ENCODE measurements at places on chromosomes 2 and 18.

DNA sequence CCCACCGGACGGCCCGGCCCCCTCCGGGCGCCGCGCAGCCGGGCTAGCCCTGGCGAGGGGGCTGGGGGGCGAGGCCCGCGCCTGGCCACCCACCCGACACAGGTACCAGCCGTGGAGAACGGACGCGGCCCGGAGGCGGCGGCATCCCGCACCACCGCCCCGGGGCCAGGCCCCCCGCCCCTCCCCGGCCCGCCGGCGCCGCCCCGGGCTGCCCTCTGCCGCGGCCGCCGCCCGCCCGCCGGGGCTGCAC lies 405 bp downstream of the SOS1 start:
- DNase-seq: no peak

DNA sequence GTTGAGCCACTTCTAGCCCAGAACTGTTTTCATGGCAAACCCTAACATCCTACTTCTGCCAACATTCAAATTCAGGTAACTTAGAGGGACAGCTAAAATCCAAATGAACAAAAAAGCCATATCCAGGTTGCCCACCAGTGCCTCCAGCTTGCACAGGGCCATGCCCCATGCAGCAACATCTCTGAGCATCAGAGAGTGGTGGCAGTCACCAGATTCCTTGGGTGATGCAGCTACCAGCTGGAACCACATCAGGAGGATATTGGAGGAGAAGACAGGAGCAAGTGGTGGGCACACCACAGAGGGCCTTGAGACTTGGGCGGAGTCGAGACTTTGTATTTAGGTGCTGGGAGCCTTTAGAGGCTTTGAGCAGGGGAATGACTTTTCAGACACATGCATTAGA lies 50.5 kb downstream of the SDC1 start:
- DNase-seq: no peak

GRCh38 chr2:123495241-123495640 lies 529.8 kb upstream of the CNTNAP5 start:
- no peak for DNase-seq

DNA sequence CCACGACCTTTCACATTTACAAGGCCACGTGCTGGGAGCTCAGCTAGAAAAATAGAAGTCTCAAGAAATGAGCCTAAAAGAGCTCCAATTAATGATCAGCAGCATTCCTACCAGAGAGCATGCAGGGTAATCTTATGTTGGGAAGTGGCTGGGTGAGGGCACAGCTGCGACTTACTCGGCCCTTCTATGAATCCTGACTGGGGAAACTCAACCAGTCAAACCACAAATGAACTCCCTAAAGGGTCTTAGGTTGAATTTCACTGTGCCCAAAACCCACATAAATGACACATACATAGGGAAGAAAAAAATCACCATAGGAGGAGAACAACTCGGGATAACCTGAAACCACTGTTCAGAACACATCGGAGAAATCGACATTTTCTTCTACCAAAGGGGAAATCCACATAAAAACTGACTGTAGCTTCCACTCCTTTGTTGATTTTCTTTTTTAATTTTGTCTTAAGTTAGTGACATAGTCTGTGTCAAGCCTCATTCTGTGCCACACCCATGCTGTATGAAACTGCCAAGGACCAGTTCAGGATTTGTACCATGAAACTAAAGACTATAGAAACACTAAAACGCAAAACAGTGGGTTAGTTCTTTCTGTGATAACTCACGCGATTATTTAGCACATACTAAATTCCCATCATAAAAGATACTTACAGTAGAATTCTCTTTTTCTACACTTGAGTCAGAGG lies 54.7 kb downstream of the UXS1 start:
- DNase-seq: no peak

DNA sequence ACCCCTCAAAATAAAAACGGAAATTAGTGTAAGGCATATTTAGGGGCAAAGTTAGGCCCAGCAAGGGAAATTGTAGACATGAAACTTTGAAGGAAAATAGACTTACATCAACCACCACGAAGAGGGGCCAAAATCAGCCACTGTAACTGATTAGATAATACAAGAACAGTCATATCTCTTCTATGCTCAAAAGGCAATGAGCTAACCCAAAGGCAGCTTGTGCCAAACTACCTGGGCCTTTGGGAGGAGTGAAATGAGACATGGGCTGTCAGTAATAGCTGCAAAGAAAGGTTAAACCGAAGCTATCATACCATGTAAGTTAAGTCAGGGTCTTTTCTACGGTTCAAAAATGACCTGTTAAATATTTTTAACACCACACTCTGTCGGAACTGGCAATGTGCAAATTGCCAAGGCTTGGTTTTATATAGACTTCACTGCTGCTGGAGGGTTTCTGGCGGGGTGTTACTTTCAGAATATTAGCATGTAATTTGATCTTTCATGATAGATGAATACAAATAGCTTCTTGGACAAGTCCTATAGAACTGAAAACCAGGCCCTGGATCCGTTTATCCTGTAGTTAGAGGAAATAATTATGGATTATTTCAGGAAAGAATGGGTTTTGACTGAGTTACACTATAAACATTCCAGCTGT lies 69.6 kb downstream of the ACVR1 start:
- no peak for DNase-seq

DNA sequence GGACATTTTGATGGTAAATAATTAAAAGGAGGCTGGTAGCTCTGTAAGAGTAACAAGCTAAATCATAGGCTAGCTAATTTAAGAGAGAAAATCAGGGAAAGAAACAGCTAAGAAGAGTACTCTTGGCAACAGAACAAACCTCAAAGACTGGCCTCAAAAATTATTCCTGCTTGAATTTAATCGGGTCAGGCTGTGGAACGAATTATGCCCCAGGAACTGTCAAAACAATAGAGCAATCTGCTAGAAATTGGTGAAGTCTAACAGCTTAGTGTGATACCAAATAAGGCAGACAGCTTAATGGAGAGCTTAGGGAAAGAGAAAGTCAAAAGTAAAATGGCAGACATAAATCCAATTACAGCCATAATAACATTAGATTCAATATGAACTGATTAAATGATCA lies 215.7 kb downstream of the MREG start:
- no peak for DNase-seq

DNA sequence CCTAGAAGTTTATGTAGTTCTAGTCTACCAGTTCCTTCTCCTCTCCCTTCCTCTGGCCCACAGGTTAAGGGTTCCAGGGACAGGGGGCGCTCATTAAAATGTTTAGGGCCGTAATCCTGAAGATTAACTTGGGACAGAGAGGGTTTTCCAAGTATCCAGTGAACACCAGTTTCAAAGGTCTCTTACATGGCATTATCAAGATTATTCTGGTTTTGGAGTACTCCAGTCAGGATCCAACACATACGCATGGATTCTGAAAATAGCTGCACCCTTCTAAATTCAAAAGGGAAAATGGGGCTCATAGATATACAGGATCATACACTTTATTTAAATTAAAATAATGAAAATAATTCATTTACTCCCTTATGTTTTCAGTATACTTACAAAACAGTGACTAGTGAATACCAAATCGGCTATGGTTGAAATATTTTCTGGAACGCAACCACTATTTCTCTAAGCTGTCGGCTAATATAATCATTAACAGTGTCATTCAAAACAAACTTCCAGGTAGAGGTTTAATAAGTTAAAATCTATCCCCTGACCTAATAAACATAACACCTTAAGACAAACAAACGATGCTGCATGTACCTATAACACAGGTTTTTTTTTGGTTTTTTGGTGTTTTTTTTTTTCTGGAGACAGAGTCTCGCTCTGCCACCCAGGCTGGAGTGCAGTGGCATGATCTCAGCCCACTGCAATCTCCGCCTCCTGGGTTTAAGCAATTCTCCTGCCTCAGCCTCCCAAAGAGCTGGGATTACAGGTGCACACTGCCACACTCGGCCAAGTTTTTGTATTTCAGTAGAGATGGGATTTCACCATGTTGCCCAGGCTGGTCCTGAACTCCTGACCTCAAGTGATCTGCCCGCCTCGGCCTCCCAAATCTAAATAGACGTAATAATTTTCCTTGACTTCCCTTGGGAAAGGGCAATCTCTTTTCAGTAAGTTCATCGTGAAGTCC lies 44.7 kb downstream of the MGAT4A start:
- no peak for DNase-seq

GRCh38 chr18:65901522-65901921 lies 150.7 kb downstream of the CDH7 start:
- no peak for DNase-seq

- no peak for DNase-seq
Observed at GRCh38 chr2:46535360-46535759, 56.0 kb downstream of the TMEM247 start.

- DNase-seq: no peak
Observed at GRCh38 chr2:11466307-11467128, 557 bp upstream of the E2F6 start.

- no peak for DNase-seq
Observed at GRCh38 chr2:156580501-156580900, 144.3 kb downstream of the GPD2 start.

DNA sequence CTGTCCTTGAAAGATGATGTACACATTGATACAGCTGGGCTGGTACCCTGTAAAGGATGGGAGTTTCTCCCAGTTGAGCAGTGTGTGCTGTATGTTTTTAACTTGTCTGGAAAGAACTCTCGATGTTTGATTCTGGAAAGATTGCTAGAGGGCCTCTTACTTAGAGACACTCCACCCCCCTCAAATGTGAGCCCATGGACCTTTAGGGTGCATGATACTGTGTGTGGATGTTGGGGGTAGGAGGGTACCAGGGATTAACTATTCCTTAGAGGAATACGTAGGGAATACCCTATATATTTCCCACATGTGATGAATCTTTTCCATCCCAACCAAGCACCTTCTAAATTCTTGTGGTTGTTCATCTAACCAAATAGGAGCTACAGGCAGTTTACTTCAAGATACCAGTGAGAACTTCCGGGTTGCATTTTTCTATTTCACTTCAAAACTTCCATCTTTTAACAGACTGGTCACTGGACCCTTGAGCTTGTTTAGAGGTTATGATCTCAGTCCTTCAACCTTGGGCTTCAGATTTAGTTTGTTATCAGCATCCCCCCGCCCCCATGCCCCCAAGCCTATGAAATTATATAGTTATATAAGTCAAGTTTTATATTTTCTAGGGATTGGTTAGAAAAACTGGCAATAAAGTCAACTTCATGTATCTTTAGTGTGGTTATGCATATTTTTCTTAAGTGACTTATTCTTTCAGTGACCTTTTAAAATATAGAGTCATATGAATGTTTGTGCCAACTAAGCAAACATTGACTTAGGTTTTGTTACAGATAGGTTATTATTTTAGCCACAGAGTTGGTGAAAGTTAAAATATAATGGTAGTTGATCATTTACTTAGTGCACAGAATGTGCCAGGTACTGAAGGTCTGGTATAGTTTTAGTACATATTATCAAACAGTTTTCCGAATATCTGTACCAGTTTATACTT lies 18.2 kb downstream of the AFTPH start:
- DNase-seq: no peak

DNA sequence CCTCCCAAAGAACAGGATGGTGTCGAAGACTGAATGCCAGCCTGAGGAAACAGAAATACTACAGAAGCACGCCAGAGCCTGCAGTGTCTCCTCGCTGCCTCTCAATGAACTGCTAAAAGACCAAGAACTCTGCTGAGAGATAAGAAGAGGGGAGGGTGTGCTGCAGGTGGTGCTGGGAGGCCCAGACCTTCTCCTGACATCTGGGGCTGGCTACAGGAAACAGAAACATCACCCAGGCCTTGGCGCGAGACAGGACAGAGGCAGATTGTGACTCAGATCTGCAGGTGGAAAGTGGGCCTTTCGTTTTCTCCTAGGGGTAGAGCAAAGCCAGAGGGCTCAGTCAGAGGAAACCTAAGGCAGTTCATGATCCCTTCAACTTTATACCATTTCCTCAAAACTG lies 250.3 kb upstream of the TCF4 start:
- no peak for DNase-seq

DNA sequence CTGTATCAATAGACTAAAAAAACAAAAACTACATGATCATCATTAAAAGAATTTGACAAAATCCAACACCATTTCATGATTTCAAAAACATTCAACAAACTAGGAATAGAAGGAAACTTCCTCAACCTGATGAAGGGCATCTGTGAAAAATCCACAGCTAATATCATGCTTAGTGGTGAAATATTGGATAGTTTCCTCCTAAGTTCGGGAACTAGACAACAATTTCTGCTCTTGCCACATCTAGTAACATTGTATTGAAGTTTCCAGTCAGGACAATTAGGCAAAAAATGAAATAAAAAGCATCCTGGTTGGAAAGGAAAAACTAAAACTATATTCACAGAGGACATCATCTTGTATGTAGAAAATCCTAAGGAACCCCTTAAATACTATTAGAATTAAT lies 34.8 kb downstream of the TNS1 start:
- no peak for DNase-seq
